ENCODE measurements at places on chromosomes 4 and X. TPM values are rescaled to one million over a fixed set of nuclear protein-coding genes. Genes with fewer than 3 reads are reported as not detected.

EMCN gene
- 35.9 TPM for total RNA-seq

GRCh38 chr4:128424527-128425497, 137.2 kb upstream of the PGRMC2 start:
- no peak for DNase-seq

DNA sequence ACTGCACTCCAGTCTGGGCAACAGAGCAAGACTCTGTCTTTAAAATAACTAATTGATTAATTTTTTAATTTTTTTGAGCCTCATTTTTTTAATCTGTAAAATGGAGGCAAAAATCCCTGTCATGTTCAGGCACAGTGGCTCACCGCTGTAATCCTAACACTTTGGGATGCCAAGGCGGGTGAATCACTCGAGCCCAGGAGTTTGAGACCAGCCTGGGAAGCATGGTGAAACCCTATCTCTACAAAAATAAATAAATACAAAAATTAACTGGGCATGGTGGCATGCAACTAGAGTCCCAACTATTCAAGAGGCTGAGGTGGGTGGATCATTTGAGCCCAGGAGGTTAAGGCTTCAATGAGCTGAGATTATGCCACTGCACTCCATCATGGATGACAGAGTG, 15.4 kb downstream of the AMTN start:
- no peak for DNase-seq

DNA sequence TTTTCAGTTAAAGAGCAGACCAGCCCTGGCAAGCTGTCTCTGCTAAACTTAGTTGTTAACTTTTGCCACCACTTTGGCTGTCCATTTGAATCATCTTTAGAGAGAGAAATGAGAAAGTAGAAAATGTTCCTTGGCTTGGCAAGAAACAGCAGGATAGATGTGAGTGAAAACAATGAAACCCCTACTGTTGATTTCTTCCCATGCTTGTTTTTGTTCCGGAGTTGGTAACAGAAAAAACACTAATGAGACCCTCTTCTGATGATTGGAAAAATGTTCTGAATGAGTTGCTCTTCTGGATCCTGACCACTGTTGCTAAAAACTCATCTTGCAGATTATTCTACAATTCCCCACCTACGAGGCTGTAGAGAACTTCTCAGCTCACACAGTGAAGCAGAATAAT, 203.3 kb downstream of the MAPK10 start:
- no peak for DNase-seq

GRCh38 chr4:25878676-25879075, 15.9 kb upstream of the SEL1L3 start:
- no peak for DNase-seq

GRCh38 chr4:54229631-54230483, 764 bp downstream of the PDGFRA start:
- DNase-seq = no peak

DNA sequence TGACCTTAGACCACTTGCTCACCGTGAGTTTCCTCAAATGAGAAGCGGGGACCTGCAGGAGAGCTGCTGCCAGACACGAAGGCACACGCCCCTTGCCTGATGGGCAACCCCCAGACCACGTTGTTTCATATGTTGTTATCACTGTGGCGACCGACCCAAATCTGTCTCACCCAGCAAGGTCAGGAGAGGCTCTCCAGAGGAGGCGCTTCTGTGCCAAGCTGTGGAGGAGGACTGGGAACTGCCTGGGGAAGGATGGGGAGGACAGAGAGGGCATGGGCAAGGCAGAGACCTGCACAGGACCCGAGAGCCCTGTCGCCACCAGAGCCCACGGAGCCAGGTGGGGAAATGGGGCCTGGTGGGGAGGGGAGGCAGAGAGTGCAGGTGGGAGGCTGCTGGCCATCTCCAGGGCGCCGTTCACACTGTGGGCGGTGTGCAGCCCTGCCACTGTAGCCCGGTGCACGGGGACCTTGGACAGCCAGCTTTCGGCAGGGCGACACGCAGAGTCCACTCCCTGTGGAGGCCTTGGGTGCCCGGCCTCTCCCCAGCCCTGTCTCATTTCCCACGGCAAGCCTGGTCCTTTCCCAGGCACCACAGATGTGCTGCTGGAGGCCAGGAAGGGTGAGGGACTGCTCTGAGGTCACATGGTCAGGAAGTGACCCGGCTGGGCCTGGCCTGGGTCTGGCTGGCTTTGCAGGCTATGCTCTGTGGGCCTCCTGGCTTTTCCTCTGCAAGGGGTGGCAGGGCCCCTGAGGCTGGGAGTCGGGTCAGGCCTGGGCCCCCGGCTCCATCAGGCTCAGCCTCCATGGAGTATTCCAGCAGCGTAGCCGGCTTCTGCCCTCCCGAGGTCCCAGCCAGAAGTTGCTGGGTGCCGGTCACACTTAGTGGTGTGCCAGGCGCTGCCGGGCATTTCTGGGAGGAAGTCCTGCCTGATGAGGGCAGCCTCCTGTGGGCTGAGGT, 3.2 kb downstream of the HTRA3 start:
- DNase-seq = no peak

GRCh38 chr4:36042122-36042970, 202.0 kb downstream of the ARAP2 start:
- DNase-seq = no peak

USP51 gene
- 3.7 TPM for total RNA-seq

DNA sequence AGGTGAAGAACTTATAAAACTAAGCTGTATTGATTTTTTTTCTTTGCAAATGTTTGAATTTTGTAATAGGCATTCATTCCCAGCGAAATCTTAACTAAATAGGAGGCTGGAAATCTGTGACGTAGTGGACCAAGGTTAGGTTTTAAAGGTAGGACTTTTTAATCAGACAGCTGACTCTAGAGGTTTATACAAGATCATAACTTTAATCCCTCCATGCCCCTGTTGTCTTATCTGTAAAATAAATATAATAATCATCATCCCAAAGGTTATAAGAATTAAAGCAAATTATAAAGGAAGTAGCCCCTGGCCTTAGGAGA, 101.3 kb downstream of the SHROOM3 start:
- no peak for DNase-seq

SGMS2 gene
- 67.8 TPM for total RNA-seq

GRCh38 chrX:72107320-72107719, 24.4 kb downstream of the RTL5 start:
- no peak for DNase-seq
